ENCODE measurements at places on chromosomes 1 and 21. TPM values are rescaled to one million over a fixed set of nuclear protein-coding genes. Genes with fewer than 3 reads are reported as not detected.

SLAMF9 gene
- not detected for total RNA-seq

ABCA4 gene
- not detected for total RNA-seq

NUAK2 gene
- total RNA-seq: 2.8 TPM

SLC9A1 gene
- 11.9 TPM for total RNA-seq

CAPN8 gene
- total RNA-seq: not detected

TRIM46 gene
- total RNA-seq: 6.0 TPM

RNU1-4 gene
- under 0.01 TPM for total RNA-seq

SV2A gene
- 19.4 TPM for total RNA-seq

TAF5L gene
- 14.4 TPM for total RNA-seq

LRRC40 gene
- total RNA-seq: 15.5 TPM

AADACL4 gene
- total RNA-seq: not detected

WDR64 gene
- total RNA-seq: not detected

TBX19 gene
- 2.0 TPM for total RNA-seq

BEND5 gene
- not detected for total RNA-seq

TFF2 gene
- total RNA-seq: not detected

B3GALT5 gene
- 0.15 TPM for total RNA-seq

RIPPLY3 gene
- not detected for total RNA-seq

CFHR4 gene
- not detected for total RNA-seq

PCAT6 gene
- not detected for total RNA-seq

MACF1 gene
- total RNA-seq: 311 TPM

FAM72C gene
- 1.5 TPM for total RNA-seq

ATP1A2 gene
- 0.58 TPM for total RNA-seq

CFHR3 gene
- not detected for total RNA-seq

CCDC185 gene
- total RNA-seq: 0.17 TPM

RTCA gene
- 44.7 TPM for total RNA-seq

NUP133 gene
- total RNA-seq: 54.6 TPM

OLIG1 gene
- not detected for total RNA-seq

KCNE1 gene
- 0.29 TPM for total RNA-seq

TMEM61 gene
- total RNA-seq: not detected

COL8A2 gene
- total RNA-seq: 24.3 TPM

HSD11B1 gene
- total RNA-seq: 28.8 TPM

ARHGAP30 gene
- total RNA-seq: not detected

FLG2 gene
- not detected for total RNA-seq

IGSF3 gene
- 0.33 TPM for total RNA-seq

FCRL2 gene
- not detected for total RNA-seq

CFAP141 gene
- not detected for total RNA-seq

MORC3 gene
- total RNA-seq: 30.7 TPM

DISP3 gene
- not detected for total RNA-seq

ERICH3 gene
- not detected for total RNA-seq

HES3 gene
- total RNA-seq: not detected

USH2A gene
- total RNA-seq: not detected

PTPN22 gene
- total RNA-seq: 1.2 TPM

KRTAP19-1 gene
- not detected for total RNA-seq

NHLH1 gene
- total RNA-seq: not detected

VWA5B1 gene
- total RNA-seq: not detected

CYP4A11 gene
- total RNA-seq: not detected

GLIS1 gene
- 0.58 TPM for total RNA-seq

KCNJ15 gene
- total RNA-seq: 1.7 TPM

SERTAD4 gene
- total RNA-seq: 0.29 TPM

EDN2 gene
- 0.33 TPM for total RNA-seq
